Esophagus squamous epithelium (tissue), 5 donors: ENCODE measurements at places on chromosomes 11 and 22.

DNA sequence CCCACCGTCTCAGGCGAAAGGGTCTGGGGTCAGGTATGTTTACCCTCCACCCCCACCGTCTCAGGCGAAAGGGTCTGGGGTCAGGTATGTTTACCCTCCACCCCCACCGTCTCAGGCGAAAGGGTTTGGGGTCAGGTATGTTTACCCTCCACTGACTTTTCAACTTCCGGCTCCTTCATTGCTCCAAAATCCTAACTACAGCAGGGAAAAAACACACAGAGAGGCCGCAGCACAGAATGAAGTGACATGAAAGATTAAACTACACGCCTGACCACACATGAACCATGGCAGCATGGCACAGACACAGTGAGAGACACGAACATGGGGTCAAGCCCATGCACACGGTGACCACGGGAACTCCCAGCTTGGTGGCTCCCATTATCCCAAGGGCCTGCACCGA lies 634.9 kb upstream of the B3GAT1 start:
- no peak for DNase-seq

GRCh38 chr11:3747704-3748103 lies 49.6 kb downstream of the NUP98 start:
- DNase-seq: no peak

- no peak for DNase-seq
Observed at GRCh38 chr22:38163844-38164550, 17.6 kb downstream of the PLA2G6 start.

DNA sequence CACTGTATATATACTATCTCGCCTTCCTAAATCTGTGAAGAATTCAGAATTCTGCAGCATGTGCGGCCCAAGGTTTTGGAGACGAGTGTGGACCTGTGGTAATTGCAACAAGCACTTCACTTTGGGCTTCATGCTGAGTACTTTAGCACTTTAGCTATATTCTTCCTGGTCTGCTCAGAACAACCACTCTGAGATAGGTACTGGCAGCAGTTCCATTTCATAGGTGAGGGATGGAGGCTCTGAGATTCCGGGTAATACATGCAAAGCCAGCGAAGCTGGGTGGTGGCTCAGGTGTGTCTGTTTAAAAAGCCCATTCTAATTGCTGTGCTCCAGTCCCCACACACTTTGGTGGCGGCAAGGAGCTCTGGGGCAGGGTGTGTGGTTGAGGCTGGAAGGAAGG lies 6.4 kb downstream of the ELF5 start:
- DNase-seq: no peak

GRCh38 chr11:131391176-131391575 lies 20.8 kb downstream of the NTM start:
- no peak for DNase-seq

DNA sequence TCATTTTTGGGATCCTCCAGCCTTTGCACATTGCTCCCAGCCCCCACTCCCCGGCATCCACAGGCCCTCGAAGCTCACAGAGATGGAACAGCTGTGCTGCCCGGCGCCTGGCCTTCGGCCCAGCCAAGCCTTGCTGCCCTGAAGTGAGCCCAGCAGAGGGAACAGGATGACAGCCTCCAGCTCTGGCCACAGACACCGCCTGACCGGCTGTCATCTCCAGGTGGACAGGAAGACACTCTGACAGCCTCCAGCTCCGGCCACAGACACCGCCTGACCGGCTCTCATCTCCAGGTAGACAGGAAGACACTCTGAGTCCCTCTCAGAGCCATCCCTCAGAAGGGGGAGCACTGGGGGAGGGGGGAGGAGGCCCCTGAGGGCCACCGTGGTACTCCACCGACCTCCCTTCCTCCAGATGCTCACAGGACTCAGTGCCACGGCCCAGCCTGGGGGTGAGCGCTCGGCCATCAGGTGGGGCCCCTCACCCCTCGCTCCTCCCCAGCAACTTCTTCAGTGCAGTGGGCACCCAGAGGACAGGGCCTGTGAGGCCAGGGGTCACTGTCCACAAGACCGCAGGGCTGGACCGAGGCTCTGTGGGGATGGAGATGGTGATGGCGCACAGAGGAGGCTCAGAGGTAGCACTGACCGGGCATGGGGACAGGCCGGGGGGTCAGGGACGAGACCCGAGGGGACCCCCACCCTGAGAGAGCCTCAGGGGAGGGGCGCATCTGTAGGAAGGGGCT lies 58.6 kb downstream of the BRD1 start:
- DNase-seq: no peak

DNA sequence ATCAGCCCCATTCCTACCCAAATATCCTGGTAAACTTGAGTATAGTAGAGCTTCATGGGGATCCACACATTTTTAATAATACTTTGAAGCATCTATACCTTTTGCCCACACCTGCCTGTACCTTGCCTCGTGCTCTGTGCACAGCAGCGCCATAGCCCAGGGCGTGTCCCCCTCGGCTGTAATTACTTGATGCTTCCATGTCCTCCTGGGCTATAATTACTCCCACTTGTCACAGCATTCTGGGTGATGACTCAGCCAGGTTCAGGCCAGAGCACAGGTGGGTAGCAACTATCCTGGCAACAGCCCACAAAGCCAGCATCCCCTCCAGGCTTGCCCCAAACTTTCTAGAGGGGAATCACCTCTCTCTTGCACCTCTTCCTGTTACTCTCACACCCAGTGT lies 23.7 kb upstream of the SLC36A4 start:
- no peak for DNase-seq

DNA sequence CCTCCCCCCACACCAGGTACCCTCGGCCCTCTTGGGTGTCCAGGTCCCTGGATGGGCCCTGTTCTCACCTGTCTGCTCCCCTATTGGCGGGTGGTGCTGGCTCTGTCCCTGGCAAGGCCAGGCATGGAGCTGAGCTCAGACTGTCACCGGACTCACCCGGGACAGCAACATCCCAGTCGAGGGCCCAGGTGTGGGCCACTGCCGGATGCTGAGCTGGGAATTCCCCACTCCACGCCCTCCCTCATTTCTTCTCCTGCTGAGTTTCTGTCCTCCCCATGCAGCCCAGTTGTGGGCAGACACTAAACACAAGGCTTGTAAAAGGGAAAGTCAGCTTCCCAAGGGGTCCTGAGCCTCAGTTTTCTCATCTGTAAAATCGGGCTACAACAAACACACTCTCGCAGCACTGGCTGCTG lies 2.0 kb upstream of the AP5B1 start:
- DNase-seq: no peak

DNA sequence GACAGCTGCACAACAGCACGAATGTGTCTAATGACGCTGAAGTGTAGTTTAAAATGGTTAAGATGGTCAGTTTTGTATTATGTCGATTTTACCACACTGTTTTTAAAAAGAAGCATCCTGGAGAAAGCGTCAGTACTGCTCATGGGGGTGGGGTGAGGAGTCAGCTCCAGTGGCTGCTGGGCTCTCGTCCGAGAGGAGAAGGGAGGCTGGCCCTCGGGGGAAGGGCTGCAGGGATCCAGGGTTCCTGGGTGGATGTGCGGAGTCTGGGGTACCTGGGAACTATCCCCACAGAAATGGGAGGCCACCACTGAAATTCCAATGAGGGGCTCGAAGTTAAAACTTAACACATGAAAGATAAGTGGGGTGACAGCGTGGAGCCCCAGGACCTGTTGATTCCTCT lies 11.9 kb downstream of the C11orf21 start:
- DNase-seq: no peak

DNA sequence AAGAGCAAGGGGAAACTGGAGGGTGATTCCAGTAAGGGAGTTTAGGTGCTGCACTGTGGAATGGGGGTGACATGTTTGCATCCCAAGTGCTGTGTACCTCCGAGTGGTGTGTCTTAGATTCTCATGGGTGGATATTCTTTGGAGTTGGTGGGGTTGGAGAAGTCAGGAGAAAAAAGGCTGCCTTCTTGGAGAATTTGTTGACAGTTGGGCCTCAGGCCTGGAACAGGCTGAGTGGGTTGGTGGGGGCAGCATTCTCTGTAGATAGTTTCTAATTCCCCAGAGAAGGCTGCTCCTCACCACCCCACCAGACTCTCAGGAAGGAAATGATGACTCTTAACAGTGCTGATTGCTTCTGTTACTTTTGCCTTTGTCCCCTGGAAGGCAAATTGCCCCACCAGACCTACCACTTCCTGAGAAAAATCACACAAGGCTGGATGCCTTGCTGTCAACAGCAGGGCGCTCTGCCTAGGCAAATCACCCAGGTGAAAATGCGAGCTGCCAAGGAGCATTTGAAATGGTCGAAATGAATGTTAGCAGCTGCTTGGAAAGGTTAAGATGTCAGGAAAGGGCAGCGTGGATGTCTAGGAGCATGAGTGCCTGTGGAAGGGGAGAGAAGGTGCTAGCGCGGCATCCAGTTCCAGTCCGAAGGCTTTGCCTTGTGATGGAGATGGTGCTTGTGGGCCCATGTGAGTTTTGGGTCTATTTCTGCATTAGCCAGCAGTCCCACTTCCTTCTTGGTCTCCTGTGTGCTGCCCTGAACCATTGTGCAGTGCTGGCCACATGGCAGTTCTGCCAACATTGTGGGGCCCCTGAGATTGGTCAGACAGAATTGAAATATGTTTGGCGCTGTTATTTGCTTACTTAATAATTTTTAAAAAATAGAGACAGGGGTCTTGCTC lies 29.7 kb upstream of the SORL1-AS1 start:
- DNase-seq: no peak

DNA sequence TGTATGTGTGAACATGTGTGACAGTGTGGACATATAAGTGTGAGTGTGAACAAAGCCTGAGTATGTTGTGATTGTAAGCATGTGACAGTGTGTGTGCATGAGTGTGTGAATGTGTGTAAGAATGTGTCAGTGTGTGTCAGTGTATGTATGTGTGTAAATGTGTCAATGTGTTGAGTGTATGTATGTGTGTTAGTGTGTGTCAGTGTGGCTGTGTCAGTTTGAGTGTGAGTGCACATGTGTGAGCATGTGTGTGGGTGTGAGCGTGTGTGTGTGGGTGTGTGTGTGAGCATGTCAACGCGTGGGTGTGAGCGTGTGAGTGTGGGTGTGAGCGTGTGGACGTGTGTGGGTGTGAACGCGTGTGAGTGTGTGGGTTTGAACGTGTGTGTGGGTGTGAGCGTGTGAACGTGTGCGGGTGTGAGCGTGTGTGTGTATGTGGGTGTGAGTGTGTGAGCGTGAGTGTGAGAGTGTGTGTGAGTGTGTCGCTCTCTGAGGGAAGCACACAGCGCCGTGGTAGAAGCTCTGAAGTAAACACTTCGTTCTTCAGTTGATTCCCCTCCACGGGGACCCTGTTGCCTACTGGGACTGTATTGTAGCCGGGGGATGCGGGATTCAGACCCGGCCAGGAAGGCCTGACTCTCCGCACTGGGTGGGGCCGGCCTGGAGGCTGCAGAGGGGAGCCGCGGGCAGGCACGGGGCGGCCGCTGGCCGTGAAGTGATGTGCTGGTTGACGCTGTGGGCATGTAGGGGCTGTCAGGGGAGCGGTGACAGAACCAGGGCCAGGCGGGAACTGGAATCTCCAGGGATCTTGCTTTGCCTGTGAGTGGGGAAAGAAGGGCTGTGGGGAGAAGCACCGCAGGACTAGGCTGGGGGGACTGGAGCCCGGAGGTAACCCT lies 21.1 kb downstream of the RPS6KA4 start:
- no peak for DNase-seq

GRCh38 chr22:47367993-47368945 lies 605.8 kb downstream of the TBC1D22A start:
- DNase-seq: no peak

DNA sequence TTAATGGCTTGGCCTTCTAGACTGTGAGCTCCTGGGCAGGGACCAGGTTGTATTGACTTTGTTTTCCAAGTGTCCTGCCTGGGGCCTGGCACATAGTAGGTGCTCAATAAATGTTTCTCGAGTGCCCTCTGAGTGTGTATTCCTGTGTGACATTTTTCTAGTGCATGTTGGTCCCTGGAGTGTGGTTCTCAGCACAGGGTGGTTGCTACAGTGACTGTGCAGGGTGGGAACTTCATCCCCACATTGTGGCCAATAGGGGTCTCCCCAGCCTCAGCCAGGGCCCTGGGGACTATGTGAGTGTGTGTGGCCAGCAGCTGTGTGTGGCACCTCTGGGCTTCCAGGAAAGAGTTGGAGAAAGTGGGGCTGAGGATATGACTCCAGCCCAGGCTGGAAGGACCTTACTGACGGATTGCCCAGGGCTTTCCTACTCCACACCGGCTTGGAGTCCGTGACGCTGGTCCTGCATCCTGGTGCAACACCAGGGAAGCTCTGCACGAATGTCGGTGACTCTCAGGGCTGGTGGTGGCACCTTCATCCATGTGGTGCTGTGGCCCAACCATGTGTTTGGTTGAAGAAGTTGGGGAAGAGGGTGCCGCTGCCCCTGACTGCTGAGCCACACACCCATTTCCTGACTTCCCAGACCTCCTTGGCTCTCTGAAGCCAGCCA lies 9.0 kb upstream of the MARK2 start:
- no peak for DNase-seq

DNA sequence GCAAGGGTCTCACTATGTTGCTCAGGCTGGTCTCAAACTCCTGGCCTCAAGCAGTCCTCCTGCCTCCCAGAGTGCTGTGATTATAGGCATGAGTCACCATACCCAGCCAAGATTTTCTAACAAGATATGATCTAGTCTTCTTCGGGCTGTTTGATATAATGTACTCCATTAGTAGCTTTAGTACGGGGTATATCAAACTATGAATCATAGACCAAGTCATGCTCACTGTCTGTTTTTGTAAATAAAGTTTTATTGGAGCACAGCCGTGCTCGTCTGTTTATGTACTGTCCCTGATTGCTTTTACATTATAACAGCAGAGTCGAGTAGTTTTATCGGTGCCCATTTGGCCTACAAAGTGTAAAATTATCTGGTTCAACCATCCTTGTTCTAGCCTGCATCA lies 43.9 kb upstream of the GRIK4 start:
- no peak for DNase-seq
